Heart left ventricle (tissue), 16 donors: ENCODE measurements at places on chromosomes 3 and 15. TPM values are rescaled to one million over a fixed set of nuclear protein-coding genes. Genes with fewer than 3 reads are reported as not detected.

MUSTN1 gene
- total RNA-seq, result 13.5 TPM

CLDN18 gene
- not detected for total RNA-seq

DNASE1L3 gene
- total RNA-seq, result 0.58 TPM

SH2D7 gene
- total RNA-seq, result not detected

GRCh38 chr3:151539599-151539998, 78.7 kb upstream of the IGSF10 start:
- no peak for DNase-seq

DNA sequence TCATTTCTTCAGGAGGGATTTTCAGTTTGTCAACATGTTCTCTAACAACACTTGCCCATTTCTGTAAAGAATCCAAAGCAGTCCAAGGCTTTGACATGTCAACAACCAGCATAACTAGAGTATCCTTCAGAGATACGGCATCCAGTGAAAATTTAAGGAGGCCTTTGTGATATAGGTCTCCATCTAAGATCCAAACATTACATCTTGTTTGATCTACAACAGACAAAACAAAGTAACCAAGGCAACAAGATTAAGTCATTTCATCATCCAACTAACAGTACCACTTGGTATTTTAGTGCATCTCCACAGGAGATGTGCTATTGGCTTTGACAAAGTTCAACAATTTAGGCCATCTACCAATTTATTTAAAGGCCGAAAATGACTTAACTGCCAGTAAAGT, 25.8 kb downstream of the DYNC1LI1 start:
- no peak for DNase-seq

GRCh38 chr3:127168271-127168670, 24.7 kb upstream of the PRR23E start:
- peak; percentile 83 for DNase-seq

- no peak for DNase-seq
Measured at GRCh38 chr3:115916866-115917265, 293.6 kb downstream of the GAP43 start.

DNA sequence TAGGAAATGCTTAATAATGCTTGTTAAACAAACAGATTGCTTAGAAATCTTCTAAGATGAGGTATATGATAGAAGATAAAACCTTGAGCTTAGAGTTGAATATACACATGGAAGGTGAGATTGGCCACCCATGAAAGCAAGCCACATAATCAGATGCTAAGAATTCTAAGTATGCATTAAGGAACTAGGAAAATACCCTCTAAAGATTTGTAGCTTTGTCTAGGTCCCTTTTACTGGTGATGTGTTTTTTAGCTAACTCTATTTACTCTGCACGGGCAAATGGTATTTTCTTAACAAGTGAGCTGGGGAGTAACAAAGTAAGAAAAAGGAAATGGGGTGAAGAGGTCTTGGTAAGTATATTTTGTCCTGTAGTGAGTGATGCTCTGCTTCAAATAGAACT, 310.3 kb downstream of the OXSM start:
- DNase-seq, result no peak

DNA sequence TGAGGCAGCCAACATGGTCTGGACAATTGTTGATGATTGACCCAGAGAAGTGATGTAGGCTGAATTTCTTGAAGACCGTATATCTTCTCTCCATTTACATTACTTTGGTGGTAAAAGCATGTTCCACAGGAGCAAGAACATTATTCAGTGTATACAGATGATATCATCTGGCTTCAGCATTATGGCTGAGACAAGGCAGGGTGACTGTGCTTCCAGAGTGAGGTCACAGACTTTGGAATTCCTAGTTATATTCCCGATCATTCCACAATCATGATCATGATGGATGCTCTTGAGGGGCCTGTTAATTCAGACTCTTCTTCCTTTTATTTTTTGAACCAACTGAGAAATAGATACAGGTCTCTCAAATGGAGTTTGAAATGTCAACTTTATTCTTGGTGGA, 19.0 kb downstream of the PLS1 start:
- DNase-seq, result no peak

DNA sequence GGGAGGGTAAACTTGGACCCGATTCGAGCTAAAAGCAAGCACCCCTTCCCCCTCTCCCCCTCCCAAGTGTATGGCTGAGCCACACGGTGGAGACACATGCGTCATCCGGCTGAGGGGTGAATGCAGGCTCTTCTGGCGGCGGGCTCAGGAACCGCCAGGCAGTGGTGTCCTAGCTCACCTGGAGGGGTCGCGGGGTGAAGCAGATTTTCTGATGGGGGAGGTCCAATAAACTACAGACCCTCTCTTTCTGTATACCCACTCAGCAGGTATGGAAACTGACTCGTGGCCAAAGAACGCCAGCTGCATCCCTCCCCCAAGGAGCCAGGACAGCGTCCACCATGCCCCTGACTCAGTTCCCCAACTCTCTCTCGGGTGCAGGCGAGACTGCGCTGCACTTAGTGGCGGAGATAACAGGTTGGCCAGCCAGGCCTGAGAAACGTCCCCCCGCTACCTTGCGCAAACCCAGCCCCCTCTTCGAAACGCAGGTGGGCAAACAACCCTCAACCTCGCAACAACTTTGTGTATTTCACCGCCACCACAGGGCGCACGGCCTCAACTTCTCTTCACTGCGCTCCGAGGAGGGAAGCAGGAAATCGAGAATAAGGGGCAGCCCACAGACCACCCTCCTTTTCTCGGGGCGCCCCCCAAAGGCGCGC, 1.3 kb downstream of the MAGI1 start:
- DNase-seq, result peak; percentile 70

DNA sequence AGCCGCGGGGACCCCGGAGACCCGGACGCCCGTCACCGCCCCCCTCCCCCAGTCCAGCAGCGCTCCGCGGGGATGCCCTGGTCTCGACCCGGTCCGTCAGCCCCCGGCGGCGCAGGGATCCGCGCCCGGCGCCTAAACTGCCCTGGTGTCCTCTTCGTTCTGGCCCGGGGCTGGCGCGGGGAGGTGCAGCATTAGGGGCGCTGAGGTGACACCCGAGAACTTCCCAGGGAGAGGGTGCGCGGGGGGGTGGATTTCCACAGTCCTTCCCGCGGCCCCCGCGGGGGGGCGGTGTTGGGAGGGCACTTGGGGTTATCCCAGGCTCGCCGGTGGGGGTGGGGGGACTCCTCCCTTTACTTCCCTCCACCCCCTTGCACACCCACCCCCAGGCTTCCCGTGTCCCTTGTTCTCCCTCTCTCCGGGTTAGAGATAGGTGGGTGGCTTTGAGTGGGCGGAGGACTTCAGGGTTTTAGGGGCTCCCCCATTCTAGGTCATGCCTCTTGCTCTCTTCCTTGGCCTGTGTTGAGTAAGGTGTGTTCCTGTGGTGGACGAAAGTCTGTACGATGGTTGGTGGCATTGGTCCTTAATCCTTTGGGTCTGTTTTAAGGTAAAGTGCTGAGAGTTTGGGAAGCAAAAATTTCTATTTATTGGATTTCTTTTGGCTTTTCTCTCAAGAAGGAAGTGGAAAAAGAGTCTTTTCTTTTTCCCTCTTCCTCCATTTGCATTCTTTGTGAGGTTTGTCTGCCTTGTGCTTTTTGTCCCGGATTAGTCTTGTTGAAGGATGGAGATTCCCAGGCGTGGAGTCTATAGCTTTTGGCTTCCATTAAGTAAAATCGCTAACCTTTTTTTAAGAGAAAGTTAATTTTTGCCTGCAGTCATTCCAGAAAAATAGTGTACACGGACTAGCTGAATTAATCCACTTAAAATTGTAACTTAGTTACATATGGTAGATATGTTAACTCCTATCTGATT, 811 bp downstream of the SKIL start:
- peak; percentile 89 for DNase-seq

- no peak for DNase-seq
Measured at GRCh38 chr3:41464401-41464800, 265.1 kb downstream of the CTNNB1 start.

DNA sequence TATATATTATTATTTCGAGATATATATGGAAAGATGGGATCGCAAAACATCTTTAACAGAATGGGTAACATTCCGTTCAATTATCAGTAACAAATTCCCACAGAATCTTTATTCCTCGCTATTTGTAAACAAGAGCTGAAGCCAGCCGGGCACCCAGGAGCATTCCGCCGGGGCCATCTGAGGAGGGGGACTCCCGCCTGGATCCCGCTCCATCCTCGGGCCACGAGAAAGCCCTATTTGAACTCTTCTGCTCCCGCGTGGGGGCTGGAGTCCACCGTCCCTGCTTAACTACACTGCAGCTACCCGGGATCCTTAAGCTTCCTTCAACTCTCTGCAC, 687 bp downstream of the GPR176 start:
- peak; percentile 28 for DNase-seq

DNA sequence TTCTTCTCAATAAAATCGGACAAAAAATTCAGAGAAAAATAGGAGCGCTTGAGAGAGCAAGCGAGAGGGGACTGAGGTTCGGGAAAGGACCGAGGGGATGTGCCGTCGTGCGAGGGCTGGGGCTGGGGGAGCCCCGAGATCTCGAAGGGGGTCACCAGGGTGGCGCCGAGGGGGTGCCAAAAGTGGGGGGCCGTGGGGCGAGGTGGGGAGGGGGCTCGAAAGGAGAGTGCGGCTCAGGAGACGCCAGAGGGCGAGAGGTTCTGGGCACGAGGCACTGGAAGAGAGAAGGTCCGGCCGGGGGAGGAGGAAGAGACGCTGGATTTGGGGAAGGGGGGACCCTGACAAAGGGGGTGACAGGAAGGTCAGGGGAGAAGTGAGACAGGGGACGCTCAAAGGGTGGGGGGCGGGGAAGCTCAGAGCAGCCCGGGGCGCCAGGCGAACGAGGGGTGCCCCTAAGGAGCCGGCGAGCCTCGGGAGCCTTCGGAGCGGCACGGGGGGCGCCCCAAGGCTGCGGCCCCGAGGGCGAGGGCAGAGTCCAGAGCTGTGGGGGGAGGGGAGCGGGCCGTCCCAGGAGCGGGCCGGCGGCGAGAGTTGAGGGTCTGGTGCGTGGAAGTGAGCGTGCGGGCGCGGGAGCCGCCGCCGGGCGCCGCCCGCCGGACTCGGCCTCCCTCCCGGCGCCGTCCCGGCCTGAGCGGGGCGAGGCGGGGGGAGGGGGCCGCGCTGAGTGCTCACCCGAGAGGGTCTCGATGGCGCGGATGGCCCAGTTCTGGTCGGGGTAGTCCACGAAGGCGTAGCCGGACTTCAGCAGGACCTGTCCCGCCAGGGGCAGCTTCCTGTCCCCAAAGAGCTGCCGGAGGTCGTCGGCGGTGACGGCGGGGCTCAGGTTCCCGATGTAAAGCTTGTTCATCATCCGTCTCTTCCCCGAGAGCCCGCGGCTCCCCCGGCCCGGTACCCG, 514 bp downstream of the IGF2BP2 start:
- DNase-seq, result peak; percentile 30

DNA sequence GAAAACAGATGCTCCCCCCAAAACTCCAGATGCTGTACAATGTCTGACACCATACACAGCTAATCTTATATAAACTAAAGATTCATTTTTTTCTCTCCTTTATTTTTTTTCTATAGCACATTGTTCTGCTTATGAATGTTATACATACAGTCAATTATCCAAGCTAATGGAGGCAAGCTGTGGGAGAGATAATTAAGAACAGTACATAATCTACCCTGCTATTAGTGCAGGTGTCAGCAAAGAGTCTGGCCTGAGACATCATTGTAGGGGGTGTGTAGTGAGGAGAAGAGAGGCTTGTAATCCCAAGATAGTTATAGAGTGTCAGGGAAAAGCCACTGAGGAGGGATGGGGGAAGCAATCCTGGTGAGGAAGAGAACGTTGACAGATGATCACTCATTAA, 25.4 kb upstream of the CHMP2B start:
- DNase-seq, result no peak

- DNase-seq, result no peak
Measured at GRCh38 chr3:155502630-155503029, 209.1 kb upstream of the STRIT1 start.

DNA sequence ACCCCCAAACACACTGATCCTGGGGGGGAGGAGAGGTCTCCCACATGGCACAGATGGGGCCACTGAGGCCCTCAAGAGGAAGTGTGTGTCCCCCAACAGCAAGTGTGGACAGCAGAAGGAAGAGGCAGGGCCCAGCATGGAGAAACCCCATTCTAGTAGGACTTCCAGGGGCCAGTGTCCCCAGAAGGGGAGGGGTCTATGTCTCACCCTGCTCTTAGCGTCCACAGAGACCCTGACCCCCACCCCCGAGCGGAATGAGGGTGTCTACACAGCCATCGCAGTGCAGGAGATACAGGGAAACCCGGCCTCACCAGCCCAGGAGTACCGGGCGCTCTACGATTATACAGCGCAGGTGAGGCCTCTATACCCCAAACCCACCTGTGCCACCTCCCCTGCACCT, 35.3 kb downstream of the TSPAN3 start:
- peak; percentile 5 for DNase-seq

DNA sequence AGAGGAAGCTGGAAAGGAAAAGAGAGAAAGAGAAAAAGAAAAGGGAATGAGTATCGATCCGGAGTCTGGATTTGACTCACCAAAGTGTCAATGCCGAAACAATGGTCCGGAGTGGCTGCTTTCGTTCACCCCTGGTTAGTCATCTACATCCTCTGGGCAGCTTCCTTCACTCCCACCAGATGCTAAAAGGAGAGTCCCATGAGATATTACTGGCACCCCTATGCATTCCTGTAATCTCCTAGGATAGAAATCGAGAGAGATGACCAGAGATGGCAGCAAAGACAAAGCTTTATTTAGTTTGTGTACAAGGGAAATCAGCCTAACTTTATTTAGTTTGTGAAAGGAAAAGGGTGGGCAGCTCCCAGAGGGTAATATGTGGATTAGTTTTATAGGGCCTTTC, 622.2 kb downstream of the ZPLD1 start:
- DNase-seq, result no peak

DNA sequence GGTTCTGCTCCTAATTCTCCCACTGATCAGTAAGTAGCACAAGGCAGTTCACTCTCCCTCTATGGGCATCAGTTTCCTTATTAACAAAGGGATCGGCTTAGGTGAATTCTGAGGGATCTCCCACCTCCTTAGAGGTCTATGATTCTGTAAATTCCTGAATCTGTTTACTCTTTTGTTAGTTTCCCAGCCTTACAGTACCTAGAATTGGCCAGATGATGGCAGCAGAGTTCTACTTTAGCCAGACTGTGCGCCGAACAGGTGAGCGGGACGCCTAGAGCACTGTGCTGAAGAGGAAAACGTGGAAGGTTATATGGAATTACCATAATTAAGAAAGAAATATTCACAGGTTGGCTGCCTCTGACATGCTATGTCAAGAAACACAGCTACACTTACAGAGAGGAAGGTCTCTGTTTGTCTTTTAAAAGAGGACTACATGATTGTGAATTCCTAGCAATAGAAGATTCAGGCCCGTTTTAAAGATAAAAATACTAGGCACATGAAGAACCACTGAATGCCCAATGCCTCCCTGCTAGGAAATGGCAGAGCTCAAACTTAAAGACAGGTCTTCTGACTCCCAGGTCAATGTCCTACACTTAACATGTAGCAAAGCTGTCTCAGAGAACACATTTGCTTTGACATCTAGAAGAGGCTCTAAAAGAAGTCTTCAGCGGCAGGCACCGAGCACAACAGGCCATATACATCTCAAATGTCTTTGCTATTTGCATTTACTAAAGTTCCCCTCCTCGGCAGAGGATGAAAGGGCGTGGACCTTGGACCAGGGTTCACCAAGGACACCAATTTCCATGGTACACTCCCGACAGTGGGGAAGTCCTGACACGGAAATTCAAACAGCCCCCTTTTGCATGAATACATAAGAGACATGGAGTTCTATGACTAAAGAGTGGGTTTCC, 259.9 kb downstream of the FGF12 start:
- DNase-seq, result peak; percentile 45
